ENCODE measurements at places on chromosomes 6 and 20.

- DNase-seq = no peak
Measured at GRCh38 chr6:169277619-169278018, 24.0 kb upstream of the THBS2 start.

GRCh38 chr6:109076377-109076776, 18.3 kb downstream of the SESN1 start:
- no peak for DNase-seq

- no peak for DNase-seq
Measured at GRCh38 chr20:48832405-48832730, 4.6 kb upstream of the PREX1 start.

DNA sequence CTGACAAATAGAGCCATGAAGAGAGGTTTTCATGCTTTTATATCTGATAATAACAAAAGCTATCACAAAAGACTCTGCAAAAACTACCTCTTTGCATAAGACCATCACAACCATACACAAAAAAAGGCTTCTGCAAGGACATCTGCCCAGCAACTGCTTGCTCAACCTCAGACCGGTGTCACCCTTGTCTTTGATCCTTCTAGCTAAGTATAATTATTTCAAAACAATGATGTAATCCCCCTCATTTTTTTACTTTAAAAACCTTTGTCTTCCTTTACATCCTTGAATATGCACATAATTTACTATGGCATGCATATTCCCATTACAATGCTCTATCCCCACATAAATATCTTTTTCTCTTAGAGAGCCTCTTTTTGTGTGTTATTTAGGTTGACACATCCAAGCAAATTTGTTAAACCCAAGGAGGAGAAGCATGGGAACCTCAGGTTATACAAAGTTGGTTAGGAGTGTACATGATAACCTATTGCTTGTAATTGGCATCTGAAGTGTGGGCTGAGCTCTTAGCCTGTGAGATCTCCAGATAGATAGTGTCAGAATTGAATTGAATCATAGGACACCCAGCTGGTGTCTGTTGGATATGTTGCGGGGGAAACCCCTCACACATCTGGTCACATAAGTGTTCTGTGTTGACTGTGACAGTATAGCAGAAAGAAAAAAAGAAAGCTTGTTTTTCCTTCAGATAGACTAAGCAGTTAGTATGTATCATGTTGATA, 20.7 kb upstream of the CGA start:
- no peak for DNase-seq
